ENCODE measurements at places on chromosomes 1 and 21.

- no peak for DNase-seq
Observed at GRCh38 chr1:221206076-221206475, 326.8 kb downstream of the HLX start.

GRCh38 chr21:39564200-39564599 lies 48.5 kb upstream of the B3GALT5 start:
- no peak for DNase-seq

- DNase-seq = no peak
Observed at GRCh38 chr1:183070923-183071618, 47.9 kb downstream of the LAMC1 start.

DNA sequence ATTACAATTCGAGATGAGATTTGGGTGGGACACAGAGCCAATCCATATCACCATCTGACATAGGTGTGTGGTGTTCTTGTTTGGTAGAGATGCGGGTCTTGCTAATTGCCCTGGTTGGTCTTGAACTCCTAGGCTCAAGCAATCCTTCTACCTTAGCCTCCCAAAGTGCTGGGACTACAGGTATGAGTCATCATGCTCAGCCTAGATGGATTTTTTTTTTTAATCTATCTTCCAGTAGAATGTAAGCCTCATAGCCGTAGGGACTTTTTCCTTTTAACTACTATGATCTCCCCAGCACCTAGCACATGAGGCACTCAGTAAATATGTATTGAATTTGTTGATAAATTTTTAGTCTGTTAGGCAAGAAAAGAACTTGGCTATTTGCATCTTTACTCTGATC lies 94.6 kb upstream of the TENT5C start:
- DNase-seq = no peak

GRCh38 chr1:206116191-206116872 lies 856 bp downstream of the AVPR1B start:
- no peak for DNase-seq

DNA sequence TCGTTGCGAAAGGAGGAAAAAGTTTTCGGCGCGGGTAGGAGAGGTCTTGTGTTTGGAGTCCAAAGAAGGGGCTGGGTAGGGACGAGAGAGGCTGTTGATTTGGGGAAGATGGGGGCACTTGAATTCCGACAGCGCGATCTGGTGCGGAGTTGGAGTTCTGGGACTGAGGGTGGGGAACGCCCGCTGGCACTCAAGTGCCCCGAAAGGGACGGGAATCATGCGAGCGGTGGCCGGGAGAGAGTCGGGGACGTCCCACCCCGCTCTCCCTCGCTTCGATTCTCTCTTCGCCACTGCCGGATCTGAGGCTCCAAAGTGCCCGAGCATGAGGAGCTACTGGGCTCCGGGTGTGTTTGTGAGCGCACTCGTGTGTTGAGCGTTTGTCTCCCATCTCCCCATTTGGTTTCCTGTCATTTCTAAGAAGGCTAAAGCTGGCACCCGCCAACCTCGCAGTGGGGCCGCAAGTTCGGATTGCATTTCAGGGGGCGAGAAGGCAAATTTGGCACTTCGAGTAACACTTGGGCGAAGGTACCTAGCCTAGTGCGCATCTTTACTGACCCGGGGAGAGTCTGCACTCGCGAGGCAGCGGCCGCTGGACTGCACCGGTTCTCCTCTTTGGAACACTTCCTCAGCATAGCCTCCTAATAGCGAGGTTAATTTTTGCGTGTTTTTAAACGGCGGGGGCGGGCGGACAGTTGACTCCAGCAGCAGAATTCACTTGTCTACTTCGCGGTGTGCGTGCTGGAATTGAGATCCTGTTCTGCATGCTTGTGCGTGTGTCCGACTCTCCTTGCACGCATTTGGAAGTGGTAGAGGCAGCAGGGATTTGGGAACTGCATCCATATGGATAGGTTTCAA lies 1.2 kb downstream of the CHRM3 start:
- DNase-seq = no peak

Data from stimulated activated CD8-positive, alpha-beta memory T cell treated with anti-CD3 and anti-CD28 coated beads, Interleukin-7, amount 100 ng/mL, for 24 hours (primary cell).